ENCODE measurements at places on chromosomes 7 and 10.

DNA sequence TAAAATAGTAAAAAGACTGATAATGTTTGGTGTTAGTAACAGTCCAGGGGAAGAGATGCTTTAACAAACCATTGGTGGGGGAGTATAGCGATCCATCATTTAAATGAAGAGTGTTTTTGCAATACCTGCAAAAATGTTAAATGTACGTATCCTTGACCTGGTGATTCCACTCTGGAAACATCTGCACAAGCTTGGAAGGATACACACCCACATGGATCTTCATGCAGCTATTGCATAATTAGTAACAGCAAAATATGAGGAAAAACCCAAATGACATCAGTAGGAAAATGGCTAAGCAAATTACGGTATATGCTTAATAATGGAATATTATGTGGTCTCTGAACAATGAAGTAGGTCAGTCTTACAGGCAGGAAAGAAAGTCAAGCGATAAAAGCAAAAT, 20.5 kb downstream of the WNT2 start:
- no peak for DNase-seq

DNA sequence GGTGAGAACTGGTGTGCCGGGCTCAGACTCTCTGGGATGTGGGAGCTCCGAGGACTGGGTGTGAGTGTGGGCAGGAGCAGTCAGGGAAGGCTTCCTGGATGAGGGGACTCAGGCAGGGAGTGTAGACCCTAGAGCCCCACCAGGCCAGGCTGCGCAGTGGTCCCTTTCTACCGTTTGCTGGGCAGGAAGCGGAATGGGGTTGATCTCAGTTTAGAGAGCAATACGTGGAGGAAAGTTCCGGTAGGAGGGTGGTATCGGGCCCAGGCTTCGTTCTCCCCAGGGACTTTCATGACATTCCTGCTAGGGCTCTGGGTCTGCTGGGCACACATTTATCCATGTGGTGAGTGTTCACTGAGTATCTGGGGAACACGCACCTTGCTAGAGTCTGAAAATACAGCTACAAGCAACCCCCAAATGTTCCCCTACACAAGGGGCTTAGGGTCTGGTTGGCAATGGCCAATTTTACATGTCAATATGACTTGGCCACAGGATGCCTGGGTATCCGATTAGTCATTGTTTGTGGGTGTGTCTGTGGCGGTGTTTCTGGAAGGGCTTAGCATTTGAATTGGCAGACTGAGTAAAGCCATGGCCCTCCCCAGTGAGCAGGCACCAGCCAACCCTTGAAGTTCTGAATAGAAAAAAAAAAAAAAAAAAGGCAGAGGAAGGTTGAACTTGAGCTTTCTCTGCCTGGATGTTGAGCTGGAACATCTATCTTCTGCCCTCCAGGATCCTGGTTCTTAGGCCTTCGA, 20.8 kb downstream of the GHRHR start:
- peak; percentile 58 for DNase-seq

DNA sequence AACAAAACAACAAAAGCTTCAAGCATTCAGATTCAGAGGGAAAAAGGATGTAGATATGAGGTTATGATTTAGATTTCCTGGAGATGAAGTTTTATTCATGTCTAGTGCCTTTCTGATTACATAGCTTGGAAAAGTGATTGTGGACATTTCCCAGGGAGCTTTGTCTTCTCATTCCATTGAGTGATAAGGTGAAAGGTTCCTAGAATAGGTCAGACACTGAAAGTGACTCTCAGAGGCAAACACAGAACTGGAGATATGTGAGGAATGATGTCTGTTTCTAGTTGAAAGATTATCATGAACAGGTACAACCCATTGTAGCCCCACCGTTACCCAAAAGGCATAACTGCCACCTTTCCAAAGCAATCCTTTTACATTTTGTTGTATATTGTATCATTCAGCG, 179.5 kb downstream of the CDCA7L start:
- DNase-seq: no peak

- DNase-seq: no peak
Observed at GRCh38 chr7:16027396-16027795, 340.9 kb upstream of the MEOX2 start.

- no peak for DNase-seq
Observed at GRCh38 chr10:128000471-128001362, 93.8 kb downstream of the PTPRE start.

- DNase-seq: no peak
Observed at GRCh38 chr7:157615101-157615817, 278.5 kb downstream of the DNAJB6 start.

GRCh38 chr10:4303045-4303444, 518.0 kb upstream of the KLF6 start:
- no peak for DNase-seq

GRCh38 chr10:30510184-30510931, 76.4 kb downstream of the MAP3K8 start:
- DNase-seq: no peak

GRCh38 chr7:117401293-117402002, 25.8 kb downstream of the ASZ1 start:
- DNase-seq: no peak

DNA sequence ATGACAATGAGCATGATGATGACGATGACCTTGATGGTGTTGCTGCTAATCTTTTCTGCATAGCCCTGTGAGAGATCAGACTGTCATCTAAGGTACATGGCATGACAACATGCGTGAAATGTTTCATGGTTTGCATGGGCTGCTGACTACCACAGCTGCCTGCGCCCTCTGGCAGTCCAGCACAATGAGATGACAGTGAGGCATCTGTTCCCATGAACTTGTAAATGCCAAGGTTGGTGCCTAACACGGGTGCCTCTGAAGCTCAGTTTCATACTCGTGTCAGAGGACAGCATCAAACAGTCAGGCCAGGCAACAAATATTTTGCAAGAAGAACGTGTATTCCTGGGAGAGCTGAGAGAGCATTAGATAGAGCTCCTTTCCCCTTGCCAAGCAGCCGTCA, 122.0 kb upstream of the PRKCQ start:
- DNase-seq: no peak

DNA sequence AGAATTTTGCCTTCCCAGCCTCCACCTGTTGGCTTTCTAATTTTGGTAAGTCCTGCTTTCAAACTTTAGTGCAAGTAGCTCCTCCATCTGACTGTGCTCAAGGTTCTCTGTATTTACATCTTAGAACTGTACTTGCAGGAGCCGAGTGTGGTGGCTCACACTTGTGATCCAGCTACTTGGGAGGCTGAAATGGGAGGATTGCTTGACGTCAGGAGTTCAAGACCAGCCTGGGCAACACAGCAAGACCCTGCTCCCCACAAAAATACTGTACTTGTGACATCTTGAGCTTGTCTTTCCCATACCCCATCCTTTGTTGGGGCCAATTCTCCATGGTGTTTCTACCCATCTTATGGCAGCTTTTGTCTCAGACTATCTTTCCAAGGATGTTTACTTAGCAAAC, 4.7 kb upstream of the VDAC2 start:
- no peak for DNase-seq

DNA sequence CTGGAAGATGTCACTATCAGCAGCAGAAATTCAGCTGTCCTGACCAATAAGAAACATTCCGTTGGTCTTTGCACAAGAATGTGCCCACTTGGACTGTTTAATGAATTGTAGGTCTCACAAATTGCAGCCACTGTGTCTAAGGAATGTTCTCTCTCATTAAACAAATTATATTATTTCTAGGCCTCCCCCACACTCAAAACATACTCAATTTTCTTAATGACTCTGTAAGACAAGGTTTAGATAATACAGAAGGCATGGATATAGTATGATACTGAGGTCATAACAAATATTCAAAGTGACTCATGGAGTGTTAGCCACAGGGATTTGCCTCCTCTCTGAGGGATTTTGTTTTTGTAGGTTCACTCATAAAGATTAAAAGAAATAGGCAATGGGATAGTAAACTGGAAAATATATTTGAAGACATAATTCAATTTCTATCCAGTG, 197.5 kb downstream of the PTN start:
- no peak for DNase-seq

GRCh38 chr7:48454750-48455192, 283.5 kb downstream of the ABCA13 start:
- no peak for DNase-seq

GRCh38 chr7:25196132-25196896, 32.0 kb downstream of the NPVF start:
- DNase-seq: no peak

DNA sequence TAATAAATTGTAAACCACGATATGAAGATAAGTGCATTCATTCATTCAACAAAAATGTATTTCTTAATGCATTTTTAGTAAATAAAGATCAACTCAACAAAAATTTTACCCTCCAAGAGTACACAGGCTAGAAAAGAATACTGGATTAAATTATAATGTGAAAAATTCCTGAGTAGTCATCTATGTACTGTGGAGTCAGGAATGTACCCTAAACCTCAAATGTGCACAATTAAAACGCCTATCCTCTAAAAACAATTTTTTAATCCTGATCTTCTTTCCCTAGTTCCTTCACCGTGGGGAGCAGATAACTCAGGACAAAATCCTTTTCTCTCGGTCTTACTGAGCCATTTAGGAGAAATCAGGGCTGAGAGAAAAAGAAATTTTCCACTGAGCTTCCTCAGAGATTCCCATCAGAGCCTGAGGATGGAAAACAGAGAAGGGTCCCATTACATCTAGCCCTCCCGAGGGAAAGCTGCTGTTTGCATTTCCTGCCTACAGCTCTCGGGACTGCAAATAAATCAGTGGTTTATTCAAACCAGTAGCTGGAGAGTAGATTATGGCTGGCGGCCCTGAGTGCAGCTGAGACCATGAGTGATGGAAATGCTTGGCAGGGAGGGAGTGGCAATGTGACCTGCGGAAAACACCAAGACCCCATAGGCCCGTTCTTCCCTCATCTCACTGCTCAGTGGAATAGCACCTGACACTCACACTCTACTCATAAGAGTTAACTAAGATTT, 7.4 kb downstream of the TAS2R40 start:
- DNase-seq: no peak

DNA sequence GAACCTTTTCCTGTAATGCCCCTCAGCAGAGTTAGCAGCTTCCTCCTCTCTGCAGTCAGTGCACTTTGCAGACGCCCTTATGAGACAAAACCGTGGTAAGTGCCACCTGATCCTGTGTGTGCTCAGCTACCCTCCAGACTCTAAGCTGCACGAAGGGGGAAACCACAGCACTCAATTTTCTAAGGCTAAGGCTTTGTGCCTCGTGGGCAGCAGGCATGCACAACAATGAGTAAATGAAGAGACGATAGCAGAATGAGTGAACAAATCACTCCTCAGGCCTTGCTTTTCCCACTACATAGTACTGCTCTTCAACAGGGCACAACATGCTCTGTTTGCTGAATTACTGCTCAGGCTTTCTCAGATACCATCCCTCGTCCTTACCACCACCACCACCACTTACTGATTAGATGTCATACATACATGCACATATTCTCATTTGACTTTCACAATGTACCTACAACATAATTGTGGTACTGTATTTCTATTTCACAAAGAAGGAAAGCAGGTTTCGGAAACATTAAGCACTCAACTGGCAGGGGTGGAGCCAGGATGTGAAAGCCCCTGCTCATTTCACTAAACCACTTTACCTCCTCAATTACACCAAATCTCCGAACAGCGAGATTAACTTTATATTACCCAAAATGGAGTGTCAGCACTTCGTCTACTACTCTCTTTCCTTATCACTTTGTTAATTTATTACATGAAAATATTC, 85.4 kb downstream of the ICA1 start:
- DNase-seq: peak; percentile 58

DNA sequence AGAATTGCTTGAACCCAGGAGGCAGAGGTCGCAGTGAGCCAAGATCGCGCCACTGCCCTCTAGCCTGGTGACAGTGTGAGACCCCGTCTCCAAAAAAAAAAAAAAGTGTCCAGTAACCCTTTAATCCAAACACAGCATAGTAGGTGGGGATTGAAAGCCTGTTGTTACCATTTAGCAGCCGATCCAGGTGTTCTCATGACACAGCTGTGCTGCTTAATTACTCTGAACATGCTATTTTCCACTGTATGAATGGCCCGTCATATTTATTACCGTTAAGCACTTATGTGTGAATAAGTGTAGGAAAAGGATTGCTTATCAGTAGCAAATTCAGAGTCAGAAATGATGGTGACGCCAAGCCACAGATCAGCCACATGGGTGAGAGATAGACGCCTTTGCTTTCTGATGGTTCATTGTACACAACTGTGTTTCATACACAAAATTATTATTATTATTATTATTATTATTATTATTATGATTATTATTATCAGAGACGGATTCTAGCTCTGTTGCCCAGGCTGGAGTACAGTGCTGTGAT, 11.6 kb upstream of the ORAI2 start:
- no peak for DNase-seq

DNA sequence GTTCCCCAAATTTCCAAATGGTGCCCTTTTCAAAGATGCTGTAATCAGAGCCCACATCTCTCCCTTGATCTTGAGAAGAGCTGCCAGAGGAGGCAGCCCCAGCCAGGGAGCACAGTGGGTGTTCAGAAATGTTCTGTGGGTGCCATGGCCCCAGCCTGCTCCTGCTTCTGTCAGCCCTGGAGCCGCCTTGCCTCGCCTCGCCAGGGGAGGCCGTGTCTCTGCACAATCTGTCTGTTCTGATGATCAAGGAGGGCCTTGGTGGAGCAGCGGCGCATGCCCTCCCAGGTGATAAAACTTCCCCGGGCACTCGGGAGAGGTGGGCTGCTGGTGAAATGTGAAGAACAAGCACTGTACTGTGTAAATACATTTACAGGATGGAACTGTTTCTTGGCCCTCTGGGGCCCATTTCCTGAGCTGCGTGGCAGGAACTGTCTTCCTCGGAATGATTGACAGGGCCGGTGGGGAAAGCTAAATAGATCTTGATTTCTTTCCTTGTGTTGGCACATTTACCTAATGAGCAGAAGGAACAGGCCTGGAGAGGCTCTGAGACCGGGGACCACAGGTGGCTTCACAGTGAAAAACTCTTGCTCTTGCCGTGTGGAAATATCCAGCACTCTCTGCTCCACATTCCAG, 207.8 kb upstream of the PODXL start:
- no peak for DNase-seq

GRCh38 chr7:38775506-38776175, 133.3 kb downstream of the VPS41 start:
- no peak for DNase-seq

DNA sequence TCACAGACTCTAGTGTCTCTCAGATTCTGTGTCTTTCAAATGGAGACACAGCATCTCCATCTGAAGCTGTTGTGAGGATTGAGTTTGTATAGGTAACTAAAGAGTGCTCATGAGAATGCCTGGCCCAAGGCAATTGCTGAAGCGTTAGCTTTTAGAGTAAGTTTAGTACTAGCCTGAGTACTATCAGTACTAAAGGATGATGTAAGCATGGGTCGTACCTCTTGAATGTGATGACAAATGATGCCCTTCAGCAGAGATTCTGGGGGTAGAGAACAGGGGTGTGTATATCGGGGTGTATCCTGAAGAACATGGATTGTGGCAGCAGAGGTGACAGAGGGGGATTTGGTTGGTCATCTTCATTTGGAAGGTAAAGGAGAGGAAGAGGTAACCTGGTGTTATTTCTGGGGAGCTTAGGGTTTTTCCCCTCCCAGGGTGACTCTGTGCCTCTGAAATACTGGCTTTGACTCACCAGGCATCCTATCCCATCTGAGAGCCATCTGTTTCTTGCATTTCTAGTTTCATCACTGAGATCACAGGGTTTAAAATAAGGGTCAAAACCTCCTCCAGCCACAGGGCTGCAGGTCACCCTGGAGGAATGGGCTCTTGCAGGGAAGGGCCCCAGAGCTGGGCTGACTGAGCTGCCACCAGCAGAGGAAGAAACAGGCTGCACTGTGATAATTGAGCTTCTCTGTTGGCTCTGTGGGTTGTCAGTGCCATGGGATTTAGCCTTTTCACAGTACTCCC, 756.0 kb downstream of the KCNMA1 start:
- no peak for DNase-seq

Measured in NK-92 treated with Interleukin-12 subunit alpha and Interleukin-12 subunit beta, amount 100 ng/mL, for 24 hours (cell line).